ENCODE measurements at places on chromosomes 3 and 15.

DNA sequence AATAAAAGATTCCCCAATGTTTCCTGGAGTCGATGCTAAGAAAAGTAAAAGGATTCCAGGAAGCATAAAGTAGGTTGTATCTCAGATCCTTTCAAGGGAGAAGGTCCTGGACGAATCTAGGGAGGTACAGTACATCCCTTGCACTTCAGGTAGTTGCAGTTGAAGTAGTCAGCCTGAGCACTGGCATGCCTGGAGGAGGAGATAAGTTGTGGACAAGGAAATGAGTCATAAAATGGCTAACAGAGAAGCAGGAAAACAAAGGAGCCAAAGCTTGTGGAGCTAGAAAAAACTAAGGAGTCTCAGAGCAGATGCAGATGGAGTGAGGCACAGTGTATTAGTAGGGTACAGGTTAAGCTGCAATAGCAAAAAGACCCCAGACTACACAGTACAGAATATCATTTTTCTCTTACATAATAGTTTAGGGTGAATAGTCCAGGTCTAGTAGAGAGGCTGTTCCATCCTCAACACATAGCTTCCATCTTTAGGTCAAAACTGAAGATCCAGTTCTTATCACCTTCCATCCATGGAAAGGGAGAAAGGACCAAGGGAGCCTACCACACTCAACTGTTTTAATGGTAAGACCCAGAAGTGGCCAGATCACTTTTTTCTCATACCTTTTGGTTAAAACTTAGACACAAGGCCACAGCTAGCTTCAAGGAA, 41.3 kb downstream of the COL6A5 start:
- DNase-seq = no peak

DNA sequence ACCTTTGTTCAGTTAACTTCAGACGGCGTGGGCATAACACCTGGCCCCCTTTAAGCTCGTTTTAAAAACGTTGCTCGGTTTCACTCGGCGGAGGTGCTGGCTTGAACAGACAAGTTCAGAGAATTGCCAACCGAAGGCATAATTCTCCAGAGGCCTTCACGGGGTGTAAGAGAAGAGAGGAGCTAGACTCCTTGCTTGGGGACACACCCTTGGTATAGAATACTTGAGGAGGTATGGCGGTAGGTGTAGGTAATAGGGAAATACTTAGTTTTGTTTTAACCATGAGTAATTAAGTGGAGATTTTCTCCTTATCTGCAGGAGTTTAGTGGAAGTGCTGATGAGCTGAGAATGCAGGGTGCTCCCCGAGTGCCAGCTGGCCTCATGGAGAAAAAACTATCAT, 921 bp downstream of the FBXL2 start:
- no peak for DNase-seq

DNA sequence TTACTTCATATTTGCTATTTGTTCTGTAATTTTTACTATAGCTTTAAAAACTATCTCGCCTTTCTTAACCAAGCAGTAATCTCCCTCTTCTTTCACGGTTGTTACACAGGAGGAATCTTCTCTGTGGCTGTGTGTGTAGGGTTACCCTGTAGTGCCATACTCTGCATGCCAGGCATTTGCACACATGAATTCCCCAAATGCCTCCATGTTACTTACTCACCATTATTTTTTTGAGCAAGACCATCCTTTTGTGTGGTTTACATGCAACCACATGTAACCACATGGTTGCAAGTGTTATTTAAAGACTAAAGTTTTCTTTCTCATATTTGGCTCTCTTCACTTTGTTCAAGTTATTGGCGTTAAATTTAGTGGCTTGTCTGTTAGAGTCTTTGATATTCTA, 45.5 kb downstream of the HPS3 start:
- DNase-seq = peak; percentile 32

DNA sequence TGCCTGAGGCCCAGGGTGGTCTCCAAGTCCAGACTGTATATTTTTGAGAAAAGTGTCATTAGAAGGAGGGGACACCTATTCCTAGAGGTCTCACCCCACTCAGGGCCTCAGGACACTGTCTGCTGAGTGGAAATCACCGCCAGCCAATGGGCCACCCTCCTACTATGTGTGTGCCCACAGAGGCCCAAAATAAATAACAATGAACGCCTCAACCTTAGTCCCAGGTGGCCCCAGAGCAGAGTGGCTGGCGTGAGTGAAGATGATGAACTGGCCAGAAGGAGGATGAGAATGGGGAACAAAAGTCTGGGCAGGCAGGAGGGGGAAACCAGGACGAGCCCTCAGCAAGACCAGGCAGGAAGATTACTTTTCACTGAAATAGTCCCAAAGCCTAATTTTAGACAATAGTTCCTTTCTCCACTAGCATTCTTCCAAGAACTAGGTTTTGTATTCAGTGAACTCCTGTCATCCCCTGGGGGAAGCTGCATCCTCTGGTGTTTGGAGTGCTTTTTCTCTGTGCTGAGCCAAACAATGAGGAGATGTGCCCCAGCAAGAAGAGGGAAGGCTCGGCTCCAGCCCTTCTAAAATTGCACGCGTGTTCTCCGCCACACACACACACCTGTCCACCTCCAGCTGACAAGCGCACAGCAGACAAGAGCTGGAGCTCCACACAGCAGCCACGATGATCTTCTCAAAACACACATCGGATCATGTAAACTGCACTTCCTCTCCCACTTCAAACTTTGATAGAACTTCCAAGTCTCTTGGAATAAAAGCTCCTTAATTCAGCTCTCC, 72.2 kb downstream of the ADCY5 start:
- DNase-seq = no peak

- no peak for DNase-seq
Observed at GRCh38 chr3:63705092-63705645, 52.7 kb downstream of the SNTN start.

GRCh38 chr3:23662079-23662617, 143.6 kb upstream of the UBE2E1 start:
- DNase-seq = no peak

DNA sequence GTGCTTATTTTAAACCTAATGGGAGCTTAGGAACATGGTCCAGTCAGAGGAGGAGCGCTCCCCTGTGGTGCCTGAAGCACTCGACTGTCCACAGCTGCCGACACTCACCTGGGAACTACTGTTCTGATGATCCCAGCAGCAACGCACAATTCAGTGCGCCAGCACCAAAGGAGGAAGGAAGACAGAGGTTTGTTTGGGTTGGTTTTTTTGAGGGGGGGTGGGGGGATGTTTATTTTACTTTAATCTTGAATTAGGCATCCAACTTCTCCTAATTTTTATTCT, 48.8 kb upstream of the VGLL4 start:
- no peak for DNase-seq

GRCh38 chr3:184058029-184058428, 5.2 kb downstream of the HTR3C start:
- DNase-seq = no peak

GRCh38 chr15:92048739-92049138, 195.2 kb downstream of the SLCO3A1 start:
- peak; percentile 54 for DNase-seq

GRCh38 chr15:55863911-55864310, 121.0 kb upstream of the PRTG start:
- DNase-seq = no peak

- DNase-seq = peak; percentile 79
Observed at GRCh38 chr3:132016061-132017041, 18.5 kb downstream of the CPNE4 start.

GRCh38 chr3:196287440-196288140, at the start of gene PCYT1A:
Gene PCYT1A (minus strand): TSS chr3:196287726. CDS start chr3:196270531, 17,195 bp downstream.
- peak; percentile 93 for DNase-seq

DNA sequence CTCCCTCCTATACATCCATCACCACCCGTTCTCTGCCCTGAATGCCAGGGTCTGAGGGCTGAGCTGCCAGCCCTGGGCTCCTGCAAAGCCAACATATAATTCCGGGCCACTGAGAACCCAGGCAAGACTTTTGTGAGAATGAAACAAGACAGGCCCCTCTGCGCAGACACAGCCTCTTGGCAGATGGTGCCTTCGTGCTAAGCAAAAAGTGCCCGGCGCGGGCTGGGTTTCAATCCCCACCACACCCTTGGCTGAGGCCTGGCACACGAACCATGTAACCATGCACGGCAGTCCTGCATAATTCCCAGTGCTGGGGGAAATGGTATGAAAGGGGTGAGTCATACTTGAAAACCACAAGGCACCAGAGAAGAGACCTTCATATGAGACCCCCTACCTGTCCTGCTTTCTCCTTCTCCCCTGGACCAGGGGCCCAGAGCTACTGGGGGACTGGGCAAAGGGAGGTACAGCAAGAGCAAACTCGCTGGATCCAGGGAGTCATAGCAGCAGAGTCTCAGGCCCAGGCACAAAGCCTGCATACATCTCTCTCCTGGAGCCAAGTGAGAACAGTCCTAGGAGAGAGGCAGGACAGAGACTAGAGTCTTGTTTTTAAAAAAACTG, 26.1 kb upstream of the LOXL1 start:
- peak; percentile 39 for DNase-seq

DNA sequence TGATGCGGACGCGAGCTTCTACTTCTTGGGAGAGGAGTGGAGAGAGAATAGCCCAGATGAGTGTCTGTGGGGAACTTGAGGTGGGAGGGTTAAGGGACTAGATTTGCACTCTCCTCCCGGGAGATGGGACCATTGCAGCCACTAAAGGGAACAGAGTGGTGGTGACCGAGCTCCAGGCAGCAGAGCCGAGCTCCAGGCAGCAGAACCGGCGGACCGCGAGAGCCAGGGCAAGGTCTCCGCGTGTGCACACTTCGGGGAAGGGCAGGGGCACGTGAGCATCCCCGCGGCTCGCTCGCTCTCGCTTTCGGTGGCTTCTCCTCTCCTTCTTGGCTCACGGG, 1.1 kb downstream of the IGDCC3 start:
- no peak for DNase-seq

DNA sequence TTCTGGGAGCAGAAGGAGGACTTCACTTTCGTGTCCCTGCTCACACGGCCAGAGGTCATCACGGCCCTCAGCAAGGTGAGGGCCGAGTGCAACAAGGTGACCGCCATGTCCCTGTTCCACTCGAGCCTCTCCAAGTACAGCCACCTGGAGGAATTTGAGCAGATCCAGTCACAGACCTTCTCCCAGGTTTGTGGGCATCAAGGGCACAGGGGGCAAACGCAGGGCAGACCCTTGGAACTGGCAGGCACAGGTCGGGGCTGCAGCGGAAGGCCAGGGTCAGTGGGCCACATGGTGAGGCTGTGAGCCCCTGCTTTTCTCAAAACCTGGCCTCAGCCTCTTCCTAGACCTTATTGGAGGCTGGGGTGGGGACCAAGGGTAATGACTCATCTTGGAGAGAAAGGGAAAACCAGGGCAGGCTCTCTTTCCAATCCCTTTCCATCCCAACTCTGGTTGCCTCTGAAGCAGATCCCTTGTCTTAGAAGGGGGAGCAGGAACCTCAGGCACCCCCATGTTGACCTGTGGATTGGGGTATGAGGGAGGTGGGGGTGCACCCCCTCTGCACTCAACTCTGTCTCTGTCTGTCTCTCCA, 29.5 kb downstream of the DNAH1 start:
- DNase-seq = no peak

- no peak for DNase-seq
Observed at GRCh38 chr3:29465836-29466235, 185.0 kb downstream of the RBMS3 start.

DNA sequence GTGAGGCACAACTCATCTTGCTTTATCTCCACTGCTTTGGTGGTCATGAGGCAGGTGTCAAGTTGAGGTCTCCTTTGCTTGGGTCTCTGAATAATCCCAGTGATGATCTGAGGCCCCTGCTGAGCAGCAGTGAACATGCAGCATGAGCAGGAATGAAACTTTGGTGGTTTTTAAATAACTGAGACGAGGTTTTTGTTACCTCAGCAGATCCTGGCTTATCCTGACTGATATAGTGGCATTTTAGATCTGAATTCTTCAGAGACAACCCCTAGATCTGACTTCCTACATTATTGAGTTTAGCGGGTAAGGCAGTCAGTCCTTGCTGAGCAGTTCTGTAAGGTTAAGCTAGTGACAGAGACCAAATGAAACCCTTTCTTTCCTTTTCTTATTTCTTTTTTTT, 230.4 kb downstream of the ARRDC4 start:
- no peak for DNase-seq

DNA sequence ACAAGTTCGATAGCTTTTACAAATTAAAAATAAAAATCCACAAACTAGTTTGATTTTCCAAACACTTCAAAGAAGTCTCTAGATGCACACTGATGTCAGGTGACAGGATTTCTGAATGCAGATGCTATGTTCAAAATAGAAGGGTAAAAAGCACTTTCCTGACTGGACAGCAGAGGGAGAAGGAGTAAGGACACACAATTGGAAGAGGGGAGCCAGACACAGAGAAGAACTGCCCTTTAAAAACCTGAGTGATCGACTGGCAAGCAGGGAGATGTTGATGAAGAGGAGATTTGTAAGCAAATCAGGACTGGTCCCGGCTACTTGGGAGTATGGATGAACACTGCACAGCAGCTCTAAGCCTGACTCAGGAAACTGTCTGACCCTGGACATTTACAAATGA, 612.8 kb downstream of the MAGI1 start:
- no peak for DNase-seq

GRCh38 chr15:37103163-37103435, 2.8 kb upstream of the MEIS2 start:
- no peak for DNase-seq

- DNase-seq = no peak
Observed at GRCh38 chr3:148079370-148079769, 618.3 kb upstream of the AGTR1 start.

DNA sequence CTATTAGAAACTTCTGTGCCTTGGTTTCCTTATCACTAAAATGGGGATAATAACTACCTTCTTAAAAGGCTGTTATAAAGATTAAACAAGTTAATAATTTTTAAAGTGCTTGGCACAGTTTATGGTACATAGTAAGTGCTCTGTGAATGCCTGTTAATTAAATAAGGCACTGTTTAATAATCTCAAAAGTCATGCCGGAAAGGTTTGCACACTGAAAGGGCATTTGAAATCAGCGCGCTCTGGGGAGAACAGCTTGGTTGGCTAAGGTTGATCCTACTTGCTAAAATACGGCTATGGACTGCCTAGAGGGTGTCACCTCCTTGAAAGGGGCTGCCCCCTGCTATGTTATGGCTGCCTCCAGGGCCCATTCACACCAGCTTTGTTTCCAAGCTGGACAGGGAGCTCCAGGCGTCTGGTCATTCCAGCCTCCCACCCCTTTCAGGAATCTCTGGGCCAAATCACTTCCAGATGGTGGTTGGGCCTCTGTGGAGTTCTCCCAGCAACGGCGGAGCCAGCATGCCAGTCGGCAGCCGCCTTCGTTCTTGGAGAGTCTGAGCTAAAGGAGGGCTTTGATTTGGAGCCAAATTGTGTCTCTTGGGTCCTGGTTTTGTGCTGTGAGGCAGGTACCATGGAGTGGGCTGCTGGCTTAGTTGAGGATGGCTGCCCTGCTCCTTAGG, 5.9 kb downstream of the FLNB start:
- peak; percentile 94 for DNase-seq

DNA sequence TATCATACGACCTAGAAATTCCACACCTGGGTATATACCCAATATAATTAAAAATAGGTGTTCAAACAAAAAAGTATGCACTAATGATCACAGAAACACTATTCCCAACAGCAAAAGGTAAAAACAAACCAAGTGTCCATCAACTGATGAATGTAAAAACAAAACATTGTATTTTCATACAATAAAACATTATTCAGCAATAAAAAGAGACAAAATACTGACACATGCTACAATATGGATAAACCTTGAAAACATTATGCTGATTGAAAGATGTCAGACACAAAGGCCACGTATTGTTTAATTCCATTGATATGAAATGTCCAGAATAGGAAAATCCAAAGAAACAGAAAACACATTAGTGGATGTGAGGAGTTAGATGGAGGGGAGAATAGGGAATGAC, 71.0 kb downstream of the RPL22L1 start:
- DNase-seq = no peak

- peak; percentile 73 for DNase-seq
Observed at GRCh38 chr3:79367066-79367465, 400.7 kb downstream of the ROBO1 start.

- no peak for DNase-seq
Observed at GRCh38 chr3:189794518-189794917, 163.3 kb downstream of the TP63 start.
